8988T (cell line): ENCODE measurements at places on chromosomes 16 and 17.

- DNase-seq: no peak
Measured at GRCh38 chr17:74875977-74876593, 3.3 kb upstream of the FDXR start.

DNA sequence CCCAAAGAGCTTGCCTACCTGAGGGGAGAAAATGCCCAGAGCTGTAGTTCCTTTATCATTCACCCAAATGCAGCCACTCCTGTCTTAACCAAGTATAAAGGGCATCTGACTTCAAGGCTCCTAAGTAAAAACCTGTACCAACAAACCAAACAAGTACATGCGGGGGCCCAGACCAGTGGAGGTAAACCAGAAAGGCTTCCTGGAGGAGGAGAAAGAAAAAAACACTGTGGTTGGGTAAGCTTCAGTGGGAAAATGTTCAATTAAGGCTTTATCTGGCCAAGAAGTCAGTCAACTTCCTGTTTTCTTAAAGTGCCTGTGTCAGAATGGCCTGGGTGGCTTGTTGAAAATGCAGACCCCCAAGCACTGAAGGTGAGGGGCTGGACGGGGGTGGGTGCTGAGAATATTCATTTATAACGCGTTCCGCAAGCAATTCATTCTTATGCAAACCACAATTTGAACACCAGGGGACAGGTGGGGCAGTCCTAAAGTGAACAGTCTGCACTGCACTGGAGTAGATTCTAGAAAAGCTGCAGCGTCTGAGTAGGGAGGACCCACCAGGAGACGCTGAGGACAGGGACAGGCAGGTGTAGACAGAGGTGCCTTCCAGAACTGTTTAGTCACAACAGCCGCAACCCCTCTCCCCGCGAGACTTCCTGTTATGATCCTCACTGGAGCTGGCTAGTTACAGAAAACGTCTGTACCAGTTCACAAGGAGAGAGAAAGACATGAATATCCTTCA is 467.1 kb downstream of the SOX9 start:
- DNase-seq: no peak

DNA sequence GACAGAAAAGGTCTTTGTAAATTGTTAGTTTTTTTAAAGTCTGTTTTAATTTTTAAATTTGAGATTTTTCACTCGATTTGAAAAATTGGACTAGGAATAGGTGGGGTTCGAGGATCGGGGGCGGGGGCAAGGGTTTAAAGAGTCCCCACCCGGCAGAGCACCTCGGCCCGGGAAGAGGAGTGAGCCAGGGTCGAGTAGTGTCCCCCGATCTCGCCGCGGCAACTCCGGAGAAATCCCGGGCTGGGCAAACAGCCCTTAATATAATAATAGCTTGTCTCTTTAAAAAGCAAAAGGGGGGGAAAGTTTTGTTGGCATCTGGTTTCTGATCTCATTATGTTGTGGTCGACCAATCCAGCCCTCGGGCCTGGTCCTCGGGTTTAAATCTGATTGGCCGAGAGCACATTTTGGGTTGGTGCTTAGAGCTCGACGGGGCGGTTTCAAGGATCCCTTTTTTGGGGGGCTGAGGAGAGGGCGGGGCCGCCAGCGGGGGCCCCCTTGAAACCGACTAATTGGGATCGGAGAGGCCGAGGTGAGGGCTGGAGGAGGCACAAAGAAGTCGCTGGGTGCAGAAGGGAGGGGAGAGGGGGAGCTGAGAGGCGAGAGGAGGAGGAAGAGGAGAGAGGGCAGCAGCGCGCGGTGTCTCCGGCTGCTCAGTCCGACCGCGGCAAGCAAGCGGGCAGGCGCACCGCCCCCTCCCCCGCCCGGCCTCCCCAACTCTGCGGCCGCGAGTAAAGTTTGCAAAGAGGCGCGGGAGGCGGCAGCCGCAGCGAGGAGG is at the start of gene FZD2:
TSS of gene FZD2 (plus strand) at position 653 of the 775 bp plus-strand sequence. CDS start 205 bp downstream, outside the sequence.
- peak; percentile 96 for DNase-seq

GRCh38 chr16:62240722-62241121 is 204.5 kb upstream of the CDH8 start:
- no peak for DNase-seq

- no peak for DNase-seq
Measured at GRCh38 chr16:88726408-88726749, 20.1 kb downstream of the CTU2 start.

- DNase-seq: no peak
Measured at GRCh38 chr16:2507052-2507659, 6.6 kb upstream of the ATP6V0C start.

GRCh38 chr17:51638971-51639370 is 378.6 kb downstream of the UTP18 start:
- no peak for DNase-seq

- no peak for DNase-seq
Measured at GRCh38 chr17:64499805-64500486, 3.1 kb upstream of the POLG2 start.

DNA sequence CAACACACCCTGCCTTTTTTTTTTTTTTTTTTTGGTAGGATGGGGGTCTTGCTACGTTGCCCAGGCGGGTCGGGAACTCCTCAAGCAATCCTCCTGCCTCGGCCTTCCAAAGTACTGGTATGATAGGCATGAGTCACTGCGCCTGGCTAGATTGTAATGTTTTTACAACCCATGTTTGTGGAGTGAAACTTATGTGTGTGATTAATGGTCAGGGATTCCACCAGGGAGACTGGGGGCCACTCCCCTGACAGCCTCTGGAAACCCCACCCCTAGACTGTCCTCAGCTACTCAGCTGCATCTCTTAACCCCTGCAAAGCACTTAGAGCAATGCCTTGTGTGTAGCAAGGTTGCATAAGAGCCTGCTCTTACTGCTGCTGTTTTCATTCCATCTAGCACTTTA is 220.5 kb downstream of the PARN start:
- no peak for DNase-seq

DNA sequence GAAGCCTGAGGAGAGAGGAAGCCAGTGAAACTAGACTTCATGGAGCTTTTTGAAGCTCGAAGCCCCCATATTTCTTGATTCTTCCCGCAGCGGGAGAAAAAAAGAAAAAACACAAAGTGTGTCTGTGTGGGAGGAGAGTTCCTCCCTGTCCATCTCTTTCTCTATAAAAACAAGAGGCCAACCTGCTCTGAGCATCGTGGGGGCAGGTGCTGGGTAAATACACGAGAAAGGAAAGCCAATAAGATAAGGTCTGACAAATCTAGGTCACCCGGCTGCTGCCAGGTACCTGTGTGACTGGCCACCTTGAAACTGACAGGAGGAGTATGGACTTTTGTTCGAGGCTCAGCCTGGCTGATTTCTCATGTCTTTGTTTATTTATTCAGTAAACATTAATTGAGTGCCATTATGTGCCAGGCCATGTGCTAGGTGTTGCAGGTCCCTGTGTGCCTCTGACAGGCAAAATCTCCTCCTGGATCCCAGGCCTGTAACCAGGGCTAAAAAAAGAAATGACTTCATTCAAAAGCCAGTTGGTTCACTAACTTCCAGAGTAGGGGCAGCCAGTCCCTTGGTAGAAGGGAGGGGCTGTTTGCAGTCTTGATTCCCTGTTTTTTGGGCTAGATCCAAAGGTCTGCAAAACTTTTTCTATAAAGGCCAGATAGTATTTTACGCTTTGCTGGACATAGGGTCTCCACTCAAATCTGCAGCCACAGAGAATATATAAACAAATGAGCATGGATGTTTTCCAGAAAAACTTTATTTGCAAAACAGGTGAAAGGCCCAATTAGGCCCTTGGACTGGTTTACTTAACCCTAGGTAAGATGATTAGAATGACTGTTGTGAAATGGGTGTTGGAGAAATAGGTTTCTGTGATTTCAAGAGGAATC is 35.6 kb downstream of the YPEL2 start:
- no peak for DNase-seq

- DNase-seq: no peak
Measured at GRCh38 chr17:19610311-19610710, 38.2 kb upstream of the ALDH3A2 start.

GRCh38 chr16:87812200-87812656 is 46.4 kb upstream of the KLHDC4 start:
- DNase-seq: no peak

GRCh38 chr16:31460582-31461002 is 1.3 kb downstream of the ARMC5 start:
- DNase-seq: no peak

GRCh38 chr16:29719063-29719462 is 26.7 kb downstream of the C16orf54 start:
- DNase-seq: no peak

- DNase-seq: no peak
Measured at GRCh38 chr17:73064084-73064938, 28.2 kb downstream of the SLC39A11 start.

GRCh38 chr17:57406131-57406980 is 150.0 kb downstream of the MSI2 start:
- DNase-seq: no peak

DNA sequence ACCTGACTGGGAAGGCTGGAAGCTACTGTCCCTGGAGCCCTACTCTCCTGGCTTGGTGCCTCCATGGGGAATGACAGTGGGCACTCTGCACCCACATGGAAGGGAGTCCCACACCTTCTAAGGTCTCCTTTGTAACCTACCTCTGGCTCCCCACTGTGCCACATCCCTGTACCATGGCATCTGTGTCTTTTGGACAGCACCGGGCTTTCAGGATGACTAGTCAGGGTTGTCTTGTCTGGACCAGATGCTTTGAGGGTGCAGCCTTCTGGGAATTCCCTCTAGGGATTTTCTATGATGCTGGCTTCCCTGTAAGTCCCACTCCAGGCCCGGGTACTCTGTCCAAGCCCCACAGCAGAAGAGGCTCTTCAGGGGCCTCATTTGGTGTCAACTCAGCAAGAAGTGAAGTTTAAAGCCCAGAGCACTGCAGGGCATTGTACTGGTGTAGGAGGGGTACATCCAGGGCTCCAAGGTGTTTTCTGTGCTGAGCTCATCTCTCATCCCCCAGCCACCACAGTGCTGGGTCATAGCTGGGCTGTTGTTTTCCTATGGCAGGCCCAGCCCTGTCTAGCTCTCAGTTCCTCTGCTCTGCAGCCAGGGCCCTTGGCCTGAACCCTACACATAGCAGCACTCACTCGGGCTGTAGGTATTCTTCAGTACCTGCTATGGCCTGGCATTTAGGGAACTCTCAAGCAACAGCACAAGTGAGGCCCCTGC is 255.3 kb downstream of the CPPED1 start:
- DNase-seq: no peak

- DNase-seq: peak; percentile 77
Measured at GRCh38 chr17:2025220-2025621, at the start of gene RTN4RL1. TSS of gene RTN4RL1 (minus strand) at chr17:2025334. CDS start at chr17:2024865, 469 bp downstream.

DNA sequence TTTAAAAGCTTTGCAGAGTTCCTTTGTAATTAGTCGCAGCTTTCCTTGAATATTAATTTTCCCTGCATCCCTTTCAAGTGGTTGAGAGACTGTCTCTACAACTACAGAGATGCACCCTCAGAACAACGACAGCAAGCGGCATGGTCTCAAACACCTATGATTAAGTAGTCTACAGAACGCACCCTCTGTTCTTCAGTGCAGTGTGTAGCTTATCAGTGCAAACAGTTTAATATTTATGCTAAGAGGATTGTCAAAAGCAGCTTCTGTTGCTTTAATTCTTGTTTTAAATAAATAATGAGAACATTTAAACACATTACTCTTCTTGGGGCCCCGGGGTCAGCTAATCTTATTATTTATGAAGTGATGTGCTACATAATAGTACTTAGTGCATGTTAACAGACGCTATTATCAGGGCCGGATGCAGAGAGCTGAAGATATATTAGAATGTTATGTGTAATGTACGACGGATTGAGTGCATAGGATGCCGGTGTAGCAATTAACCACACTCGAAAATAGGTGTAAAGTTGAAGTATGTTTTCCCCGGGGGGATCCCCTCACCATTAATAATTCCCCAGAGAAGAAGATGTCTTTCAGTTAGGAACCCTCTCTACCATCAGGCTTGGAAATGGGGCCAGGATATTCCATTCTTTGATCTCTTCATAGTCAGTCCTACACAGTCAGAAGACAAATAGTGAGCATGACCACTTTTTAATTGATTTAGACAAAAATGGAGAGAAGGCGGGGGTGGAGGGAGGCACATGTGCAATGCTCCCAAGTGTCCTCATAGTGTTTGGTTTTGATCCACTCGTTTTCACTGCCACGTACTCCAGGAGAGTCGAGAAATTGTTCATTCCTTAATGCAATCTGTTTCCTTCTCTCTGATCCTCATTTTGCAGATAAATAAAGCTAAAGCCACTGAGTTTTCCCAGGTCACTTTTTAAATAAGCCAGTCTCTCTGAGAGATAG is 176.3 kb downstream of the IRX3 start:
- DNase-seq: no peak

- DNase-seq: no peak
Measured at GRCh38 chr17:20266806-20267458, 200.4 kb downstream of the LGALS9B start.

DNA sequence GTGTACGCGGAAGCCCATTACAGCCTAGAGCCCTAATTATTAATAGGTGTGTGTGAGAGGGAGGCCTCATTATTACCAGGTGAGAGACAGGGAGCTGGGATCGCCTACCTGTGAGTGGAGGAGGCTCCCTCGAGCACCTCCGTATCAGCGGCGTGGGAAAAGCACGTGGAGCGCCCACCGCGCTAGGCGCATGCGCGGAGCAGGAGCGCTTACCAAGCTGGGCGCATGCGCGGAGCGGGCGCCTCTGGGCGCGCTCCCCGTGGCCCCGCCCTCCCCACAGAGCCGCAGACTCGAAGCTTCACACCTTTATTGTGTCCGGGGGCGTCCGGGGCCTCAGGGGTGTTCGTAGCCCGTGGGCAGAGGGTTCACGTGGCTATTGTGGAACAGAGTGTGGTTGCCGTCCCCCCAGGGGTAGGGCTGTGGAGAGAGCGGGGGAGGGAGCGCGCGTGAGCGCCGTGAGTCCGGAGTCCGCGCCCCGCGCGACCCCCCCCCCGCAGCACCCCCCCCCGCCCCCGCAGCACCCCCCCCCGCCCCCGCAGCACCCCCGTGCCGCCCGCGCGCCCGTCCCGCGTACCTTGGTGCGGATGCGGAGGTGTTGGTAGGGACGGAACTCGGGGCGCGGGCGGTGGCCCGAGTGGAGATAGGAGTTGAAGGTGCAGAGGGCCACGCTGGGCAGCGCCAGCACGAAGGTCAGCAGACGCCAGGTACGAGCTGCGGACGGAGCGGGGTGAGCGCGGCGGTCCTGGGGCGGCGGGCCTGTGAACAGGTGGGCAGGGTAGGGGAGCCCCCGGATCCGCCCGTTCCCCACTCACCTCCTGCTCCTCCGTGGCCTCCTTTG is 500 bp downstream of the COX6A2 start:
- DNase-seq: no peak

- DNase-seq: no peak
Measured at GRCh38 chr17:45077643-45078042, 16.5 kb downstream of the NMT1 start.

GRCh38 chr16:73170612-73171038 is 122.7 kb upstream of the ZFHX3 start:
- DNase-seq: no peak

DNA sequence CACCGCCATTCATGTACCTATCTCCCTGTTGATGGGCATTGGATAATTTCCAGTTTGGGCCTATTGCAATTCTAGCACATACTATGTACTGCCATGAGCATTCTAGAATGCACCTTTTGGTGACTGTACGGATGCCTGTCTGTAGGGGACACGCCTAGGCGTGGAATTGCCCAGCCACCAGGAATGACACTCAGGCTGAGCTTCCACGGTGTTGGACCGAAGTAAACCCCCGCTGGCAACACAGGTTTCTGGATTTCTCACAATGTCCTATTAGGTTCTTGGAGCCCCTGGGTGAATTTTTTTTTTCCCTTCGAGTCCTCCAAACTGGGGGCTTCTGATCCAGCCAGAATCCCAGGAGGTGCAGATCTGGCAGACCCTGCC is 146.6 kb downstream of the IRF8 start:
- no peak for DNase-seq
